Stimulated activated CD8-positive, alpha-beta memory T cell treated with anti-CD3 and anti-CD28 coated beads, Interleukin-7, amount 100 ng/mL, for 1 hour (primary cell): ENCODE measurements at places on chromosomes 3 and 15.

DNA sequence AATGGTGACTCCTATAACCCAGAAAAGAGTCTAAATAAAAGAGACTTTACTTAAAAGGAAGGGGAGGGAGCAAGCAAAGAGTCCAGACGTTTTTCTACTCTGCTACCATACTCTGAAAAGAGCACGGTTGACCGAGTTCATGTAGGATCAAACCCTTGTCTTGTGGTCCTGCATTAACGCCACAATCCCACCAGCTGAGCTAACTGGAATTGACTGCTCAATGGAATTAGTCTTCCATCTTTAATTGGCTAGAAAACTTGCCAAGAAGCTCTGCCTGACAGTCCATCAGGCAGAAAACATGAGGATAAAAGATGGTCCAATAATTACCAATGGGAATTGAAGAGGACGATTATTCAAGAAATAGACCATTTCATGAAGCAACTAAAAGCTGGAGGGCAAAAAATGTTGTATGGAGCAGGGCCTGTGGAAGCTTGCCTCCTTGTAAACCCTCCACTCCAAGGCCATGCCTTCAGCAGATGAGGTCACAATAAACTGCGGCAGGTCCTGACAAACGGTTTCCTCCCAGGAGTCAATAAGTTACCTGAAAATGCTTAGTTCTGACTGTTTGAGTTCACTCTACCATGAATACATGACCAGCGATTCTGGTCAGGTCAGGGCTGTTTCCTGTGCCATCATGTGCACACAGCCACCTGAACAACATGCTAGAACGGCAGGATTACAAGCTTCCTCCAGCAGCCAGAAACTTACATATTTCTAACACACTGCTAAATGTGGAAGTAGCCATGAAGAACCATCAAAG, 35.6 kb upstream of the ARHGEF3 start:
- DNase-seq = no peak

DNA sequence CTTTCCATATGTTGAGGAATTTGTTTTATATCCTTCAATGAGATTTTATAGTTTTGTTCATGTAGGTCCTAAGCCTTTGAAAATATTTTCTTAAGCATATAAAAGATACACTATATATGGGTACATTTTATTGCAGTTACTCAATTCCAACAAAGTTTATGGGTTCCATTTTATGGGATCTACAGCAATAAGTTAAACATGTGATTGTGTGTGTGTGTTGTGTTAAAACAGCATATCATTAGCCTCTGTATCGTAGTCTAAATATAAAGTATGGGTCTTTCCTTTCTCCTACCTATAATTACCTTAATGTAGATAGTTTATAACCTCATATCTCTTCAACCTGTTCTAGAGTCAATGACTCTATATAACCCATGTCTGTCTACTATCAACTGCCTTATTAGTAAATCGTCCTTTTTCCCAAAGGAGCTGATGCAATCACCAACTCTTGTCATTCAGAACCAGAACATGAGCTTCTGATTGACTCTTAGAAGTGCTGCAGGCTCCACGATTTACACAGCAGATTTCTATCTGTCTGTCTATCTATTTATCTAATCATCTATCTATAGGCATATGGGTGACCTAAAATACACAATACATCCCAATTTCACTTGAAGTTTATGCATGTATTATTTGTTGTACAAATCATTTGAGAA, 512.6 kb upstream of the CBLB start:
- DNase-seq = no peak

- no peak for DNase-seq
Measured at GRCh38 chr3:100719136-100719535, 9.8 kb downstream of the TFG start.

DNA sequence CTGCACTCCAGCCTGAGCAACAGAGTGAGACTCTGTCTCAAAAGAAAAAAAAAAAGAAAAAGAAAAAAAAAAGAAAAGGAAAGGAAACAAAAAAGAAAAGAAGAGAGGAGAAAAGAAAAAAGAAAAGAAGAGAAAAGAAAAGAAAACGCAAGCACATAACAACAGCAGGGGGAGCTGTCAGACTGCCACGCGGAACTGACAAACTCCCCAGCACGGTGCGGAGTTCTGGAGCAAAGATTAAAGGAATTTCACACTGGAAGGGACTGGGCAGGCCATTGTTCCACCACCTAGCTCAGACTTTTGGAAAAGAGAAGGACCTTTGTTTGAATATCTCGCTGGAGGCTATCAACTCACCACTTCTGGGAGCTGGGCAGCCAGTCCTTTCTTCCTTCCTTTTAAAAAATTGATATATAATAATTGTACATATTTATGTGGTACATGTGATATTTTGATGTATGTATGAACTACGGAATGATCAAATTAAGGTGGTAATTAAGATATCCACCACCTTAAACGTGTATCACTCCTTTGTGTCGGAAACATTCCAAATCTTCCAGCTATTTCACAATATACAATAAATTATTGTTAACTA, 40.5 kb downstream of the DPPA2 start:
- DNase-seq = no peak

DNA sequence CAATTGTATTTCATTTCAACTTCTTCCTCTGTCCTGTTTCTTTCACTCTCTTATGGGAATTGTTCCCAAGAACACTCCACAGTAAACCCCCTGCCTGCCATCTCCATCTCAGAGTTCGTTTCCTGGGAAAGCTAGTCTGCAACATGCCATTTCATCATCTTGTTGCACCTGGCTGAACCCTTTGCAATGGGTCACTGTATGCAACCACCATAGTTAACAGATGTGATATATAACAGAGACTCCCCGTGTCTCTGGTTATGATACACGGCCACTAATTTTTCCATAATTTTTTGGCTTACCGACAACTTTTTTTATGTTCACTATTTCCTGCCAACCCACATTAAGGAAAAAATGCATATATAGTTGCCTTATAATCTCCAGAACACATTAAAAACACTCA, 95.5 kb downstream of the CHST2 start:
- no peak for DNase-seq

DNA sequence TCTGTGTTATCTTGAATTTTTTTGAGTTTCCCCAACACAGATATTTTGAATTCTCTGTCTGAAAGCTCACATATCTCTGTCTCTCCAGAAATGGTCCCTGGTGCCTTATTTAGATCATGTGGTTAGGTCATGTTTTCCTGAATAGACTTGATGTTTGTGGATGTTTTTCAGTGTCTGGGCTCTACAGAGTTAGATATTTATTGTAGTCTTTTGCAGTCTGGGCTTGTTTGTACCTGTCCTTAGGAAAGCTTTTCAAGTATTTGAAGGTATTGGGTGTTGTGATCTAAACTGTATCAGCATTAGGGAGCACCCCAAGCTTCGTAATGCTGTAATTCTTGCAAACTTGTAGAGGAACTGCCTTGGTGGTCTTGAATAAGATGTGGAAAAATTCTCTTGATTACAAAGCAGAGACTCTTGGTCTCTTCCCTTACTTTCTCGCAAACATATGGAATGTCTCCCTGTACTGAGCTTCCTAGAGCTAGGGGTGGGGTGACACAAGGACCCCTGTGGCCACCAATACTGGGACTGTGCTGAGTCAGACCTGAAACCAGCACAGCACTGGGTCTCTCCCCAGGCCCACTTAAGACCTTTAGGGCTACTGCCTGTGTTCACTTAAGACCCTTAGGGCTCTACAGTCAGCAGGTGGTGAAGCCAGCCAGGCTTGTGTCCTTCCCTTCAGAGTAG, 26.5 kb downstream of the TM4SF18 start:
- DNase-seq = no peak

- DNase-seq = no peak
Measured at GRCh38 chr3:146501752-146502151, 32.4 kb upstream of the PLSCR2 start.
